Dermis microvascular lymphatic vessel endothelial cell (primary cell): ENCODE measurements at places on chromosomes 5 and 9. TPM values are rescaled to one million over a fixed set of nuclear protein-coding genes. Genes with fewer than 3 reads are reported as not detected.

DNA sequence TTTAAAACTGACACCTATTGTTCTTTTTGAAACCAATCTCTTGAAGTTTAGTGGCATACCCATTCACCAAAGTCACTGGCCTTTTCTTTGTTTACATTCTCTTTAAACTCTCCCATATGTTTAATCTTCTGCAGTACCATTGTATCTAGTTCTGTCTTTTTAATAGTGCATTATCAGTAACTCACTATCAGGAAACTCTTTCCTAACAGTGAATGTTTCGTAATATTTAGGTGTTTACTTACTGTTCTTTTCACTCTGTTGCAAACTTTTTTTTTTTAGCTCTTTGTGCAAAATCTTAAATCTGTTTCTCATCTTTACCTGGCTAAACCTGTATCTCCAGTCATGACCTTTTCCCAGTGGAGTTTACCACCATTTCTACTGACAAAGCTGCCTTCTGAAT, 17.2 kb downstream of the SMAD5 start:
- no peak for DNase-seq

The IFNA2 gene
- total RNA-seq = not detected in 2 replicates

DNA sequence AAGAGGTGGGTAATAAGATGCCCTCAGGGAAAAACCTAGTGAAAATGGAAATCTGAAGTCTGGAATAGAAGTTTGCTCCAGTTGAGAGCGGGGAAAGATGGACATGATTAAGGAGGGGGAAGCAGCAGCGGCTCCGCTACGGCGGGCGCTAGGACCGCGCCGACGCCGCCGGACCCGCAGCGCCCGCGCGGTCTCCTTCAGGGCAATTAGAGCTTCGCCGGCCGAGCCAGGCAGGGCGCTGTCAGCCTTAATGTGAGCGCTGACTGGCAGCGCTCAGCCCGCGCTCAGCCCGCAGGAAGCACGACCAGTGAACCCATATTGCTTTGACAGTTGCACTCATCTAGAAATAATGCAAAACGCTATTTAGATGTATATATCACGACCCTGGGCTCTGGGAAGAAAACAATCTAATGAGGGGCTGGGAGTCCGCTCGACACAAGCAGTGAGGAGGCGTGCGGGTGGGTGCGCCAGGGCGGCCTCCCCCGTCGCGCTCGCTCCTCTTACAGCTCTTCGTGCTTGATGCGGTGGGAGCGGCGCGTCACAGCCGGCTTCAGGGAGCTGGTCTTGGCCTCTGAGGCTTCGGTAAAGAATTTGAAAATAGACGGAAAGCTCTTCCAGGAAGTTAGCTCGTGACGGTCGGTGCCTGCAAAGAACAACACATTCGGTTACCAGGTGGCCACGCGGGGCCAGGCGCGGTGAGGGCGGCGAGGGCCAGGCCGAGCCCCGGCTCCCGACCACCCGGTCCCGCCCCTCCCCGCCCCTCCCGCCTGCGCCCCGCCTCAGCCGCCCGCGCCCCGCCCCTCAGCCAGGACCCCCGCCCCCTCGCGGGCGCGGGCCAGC, 37.7 kb downstream of the NR2F1 start:
- peak; percentile 75 for DNase-seq

DNA sequence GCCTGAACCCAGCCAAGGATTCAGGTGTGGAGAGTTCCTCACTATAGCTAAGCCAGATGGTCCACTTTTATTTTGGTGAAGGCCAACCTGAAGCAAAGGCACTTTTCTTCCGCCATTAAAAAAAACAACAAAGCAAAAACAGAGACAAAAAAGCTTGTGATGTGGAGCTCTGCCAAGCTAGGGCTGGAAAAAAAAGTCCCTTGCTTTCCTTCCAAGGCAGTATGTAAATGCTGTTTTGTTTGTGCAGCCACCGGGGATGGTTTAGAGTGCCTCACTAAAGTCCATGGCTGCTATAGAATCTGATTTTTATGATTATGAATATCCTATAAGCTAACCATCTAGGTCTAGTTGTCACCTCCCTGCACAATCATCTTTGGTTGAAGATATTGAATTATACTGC, 14.9 kb downstream of the MEGF10 start:
- DNase-seq = no peak

The PCDHGA12 gene
- 3.5 and 3.9 TPM in 2 replicates for total RNA-seq

The SLC2A8 gene
- total RNA-seq = 5.9 and 10.2 TPM in 2 replicates
